GM13977 (cell line): ENCODE measurements at places on chromosomes 5 and 9.

DNA sequence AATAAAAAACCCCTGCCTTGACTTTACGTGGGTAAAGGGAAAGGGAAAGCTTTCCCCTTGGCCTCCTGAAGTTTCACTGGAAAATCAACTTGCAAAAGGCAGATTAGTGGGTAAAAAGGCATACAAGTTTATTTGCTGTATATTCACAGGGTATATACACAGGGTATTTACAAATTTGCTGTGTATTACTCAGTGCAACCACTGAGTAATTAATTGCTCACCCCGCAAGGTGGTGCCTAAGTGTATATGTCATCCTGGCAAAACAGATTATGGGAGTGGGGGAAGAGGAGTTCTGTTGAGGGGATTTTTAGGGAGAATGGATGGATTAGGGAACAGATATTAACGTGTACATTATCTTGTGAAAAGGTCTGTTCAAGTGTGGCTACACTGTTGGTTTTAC, 7.1 kb upstream of the RARS1 start:
- DNase-seq = no peak

GRCh38 chr9:125190361-125190801, 778 bp upstream of the PPP6C start:
- DNase-seq = peak; percentile 29

DNA sequence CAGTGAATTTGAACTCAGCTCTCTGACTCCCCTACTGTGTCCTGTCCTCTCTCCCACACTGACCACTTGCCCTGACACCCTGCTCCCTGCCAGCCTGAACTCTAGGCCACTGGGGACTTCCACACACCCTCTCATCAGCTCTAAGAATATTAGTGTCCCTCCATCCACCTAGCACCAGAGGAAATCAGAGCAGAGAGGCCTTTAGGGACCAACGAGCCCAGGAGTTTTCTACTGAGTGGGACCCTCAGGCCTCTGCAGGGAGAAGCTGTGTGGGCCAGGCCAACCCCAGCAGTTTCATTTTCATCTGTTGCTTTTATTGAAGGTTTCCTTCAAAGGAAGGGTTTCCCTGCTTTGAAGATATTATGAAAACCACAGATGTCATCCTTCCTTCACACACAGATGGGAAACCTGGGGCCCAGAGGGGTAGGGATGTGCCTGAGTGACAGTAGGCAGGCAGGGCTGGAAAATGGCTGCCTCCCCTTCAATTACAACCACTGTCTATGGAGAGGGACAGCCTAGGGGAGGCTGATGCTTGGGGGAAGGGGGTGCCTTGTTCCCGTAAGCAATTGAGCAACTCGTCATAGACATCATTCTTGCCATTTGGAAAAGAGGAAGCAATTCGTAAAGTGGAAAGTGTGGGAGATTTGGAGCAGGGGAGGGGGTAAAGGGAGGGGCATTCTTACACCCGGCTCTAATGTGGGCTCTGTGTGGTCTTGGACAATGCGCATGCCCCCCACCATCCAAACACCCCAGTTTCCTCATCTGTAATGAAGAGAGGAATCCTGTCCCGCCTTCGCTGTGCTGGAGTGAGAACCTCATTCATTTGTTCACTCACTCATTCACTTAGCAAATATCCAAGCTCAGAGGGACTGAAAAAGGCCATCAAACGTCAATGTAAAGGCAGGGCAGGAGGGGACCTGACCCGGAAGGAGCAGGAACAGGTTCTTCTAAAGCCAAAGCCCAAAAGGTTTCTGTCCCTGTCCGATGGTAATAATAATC, 3.9 kb downstream of the GLIPR2 start:
- no peak for DNase-seq

- peak; percentile 2 for DNase-seq
Observed at GRCh38 chr5:104800440-104801048, 1238.0 kb upstream of the NUDT12 start.

GRCh38 chr5:61322738-61323725, 9.0 kb upstream of the ZSWIM6 start:
- no peak for DNase-seq

DNA sequence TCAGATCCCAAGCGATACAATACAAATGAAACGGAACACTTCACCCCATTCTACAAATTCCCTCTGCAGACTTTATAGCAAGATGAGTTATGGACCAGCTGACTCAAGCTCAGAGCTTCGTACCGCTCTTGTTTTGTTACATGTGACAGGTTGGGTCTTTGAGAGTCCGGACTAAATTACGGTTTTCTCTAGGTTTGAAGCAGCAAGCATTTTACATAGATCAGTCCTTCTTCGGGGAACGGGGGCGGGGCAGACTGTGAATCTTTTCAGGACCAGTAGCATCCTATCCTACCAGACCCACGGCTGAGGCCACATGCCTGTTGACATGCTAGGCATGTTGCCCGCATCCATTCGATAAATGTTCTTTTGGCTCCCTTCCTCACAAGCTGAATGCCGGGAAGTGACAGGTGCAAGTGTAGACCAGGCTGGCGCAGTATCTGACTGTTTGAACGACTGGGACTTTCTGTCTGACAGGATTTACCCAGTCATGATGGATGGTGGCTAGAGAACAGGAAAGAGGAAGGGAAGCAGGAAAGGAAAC, 811.0 kb upstream of the GRAMD2B start:
- DNase-seq = no peak

- no peak for DNase-seq
Observed at GRCh38 chr9:132833550-132834121, 44.4 kb downstream of the AK8 start.

DNA sequence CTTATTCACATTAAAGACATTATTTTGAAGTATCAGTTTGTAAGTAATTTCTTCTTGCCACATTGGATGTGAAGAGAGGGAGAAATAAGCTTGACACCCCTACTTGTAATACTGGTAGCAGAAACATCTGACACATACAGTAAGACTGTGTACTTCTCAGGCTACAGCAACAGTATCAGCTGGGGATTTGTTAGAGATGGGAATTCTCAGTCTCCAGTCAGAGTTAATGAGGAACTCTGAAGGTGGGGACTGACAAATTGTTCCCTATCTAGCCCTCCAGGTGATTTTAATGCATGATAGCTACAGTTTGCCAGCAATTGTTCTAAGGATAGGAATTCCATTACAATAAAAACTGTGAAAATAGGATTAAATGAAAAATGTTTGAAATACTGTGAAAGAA, 524.8 kb downstream of the PRR16 start:
- no peak for DNase-seq

DNA sequence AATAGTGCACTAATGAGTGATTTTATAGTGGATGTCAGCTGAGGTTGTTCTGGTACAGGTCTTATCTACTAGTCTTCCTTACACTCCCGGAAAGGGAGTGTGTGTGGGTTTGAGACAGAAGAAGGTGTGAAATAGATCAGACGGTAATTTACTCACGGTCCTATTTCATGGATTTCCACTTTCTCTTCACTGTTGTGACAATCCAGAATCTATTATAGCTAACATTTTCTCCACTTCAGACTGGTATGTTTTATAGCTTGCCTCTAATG, 7.0 kb upstream of the C9 start:
- DNase-seq = no peak

DNA sequence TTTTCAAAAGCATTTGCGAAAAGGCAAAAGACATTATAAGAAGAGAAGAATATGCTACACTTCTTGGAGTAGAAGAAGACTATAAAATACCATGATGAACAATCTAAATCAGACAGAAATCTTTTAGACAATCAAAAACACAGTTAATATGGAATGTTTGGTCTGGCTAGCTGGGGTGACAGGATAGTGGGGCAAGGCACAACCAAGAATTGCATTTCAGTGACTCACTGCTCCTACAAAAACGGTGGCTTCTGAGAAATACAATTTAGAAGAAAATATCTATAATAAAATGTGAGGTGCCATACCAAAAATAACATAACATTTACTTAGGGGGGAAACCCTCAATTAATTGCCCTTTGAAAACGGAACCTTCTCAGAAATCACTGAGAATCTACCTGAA, 363.4 kb downstream of the NPR3 start:
- no peak for DNase-seq

DNA sequence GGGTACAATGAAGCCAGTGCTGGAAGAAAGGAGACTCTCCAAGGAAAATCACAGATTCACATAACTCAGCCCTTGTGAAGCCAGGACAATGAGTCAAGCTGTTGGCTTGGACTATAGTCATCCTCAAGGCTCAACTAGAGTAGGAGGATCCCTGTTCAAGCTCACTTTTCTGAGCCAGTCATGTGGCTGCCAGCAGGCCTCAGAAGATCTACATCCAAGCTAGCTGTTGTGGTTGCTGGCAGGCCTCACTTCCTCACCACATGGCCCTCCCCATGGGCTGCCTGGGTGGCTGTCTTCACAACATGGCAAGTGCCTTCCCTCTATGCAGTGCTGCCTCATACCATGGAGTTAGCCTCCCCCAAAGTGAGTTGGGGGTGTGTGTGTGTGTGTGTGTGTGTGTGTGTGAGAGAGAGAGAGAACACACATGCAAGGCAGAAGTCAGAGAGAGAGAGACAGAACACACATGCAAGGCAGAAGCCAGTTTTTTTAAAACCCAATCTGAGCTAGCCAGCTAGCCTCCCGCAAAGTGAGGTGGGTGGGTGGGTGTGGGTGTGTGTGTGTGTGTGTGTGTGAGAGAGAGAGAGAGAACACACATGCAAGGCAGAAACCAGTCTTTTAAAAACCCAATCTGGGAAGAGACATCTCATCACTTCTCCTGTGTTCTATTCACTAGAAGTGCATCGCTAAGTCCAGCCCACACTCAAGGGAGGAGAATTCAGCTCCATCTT, 17.1 kb downstream of the SCAI start:
- peak; percentile 57 for DNase-seq

- DNase-seq = no peak
Observed at GRCh38 chr5:43497311-43498104, 13.8 kb upstream of the TMEM267 start.

DNA sequence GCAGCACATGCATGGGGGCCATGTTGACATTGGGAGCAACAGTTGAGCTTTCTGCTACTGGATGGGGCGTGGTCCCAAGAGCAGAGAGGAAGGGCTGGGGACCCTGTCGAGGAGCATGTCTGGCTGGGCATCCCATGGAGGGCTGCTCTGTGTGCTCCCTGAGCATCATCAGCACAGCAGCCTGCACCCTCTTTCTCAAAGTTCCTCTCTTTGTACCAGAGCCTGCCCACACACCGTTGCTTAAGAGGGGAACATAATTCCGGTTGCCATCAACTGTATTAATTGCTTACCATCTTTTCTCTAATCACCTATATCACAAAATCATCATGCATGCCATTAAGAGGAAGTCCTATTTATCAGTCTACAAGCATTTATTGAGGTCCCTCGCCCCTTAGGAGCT, 55.2 kb upstream of the DIRAS2 start:
- DNase-seq = no peak

DNA sequence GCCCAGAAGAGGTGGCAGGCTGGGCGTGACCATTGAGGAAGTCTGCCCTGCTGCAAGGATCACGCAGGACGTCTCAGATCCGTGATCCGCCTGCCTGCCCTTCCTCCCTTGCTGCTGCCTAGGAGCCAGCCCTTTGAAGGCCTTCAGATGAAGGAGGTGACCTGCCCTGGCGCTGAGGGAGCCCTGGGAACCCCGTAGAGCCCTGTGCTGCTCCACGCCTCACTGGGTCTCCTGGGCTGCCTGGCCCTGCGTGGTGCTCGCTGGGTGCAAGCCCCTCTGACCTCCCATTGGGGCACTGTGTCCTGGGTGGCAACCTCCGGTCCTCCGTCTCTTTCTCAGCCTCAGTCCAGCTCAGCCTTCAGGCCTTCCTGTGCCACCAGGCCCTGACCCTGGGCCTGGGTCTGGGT, 295.3 kb upstream of the IRX4 start:
- no peak for DNase-seq

DNA sequence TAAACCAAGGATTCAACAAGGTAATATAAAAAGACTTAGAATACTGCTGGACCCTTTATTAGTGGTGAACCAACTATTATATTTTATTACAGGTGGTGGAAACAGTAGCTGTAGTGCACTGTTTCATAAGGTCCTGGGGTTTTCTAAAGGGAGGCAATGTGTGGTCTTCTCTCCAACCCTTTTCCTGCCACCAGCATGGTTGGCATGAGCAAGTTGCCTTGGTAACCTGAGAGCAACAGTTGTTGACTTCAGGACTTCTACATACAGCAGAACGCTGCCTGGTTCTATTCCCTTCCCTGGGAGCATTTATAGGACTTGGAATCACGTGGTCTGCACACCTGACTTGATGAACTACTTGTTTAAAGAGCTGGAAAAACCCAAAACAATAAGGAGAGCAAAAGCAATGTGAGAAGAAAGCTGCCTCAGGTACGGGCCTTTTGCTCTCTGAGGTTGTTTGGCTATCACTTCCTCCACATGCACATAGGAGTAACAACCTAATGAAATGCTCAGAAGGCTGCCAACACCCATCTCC, 81.1 kb upstream of the RAI14 start:
- no peak for DNase-seq
